ENCODE measurements at places on chromosomes 11 and 22.

- no peak for DNase-seq
These were observed 4.4 kb upstream of the MISFA start for GRCh38 chr11:18594999-18595749.

DNA sequence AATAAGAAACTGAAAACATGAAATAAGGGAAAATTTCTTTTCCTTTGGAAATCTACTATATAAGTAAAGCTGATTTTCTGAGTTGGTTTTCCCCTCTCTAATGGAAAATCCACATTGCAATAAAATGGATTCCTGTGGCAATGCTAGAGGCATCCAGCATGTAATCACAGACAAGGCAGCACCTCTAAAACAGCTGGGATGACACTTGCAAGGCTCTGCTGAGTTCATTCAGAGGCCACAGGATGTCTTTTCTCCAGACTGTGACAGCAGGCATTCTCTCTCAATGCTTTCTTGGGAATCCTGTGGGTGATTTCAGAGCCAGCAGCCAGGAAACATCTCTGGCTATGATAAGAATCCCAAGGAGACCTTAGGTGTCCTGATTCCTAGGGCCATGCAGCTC is 201.3 kb upstream of the BLID start:
- DNase-seq: no peak

GRCh38 chr22:48137640-48138039 is 1375.2 kb downstream of the TBC1D22A start:
- DNase-seq: no peak

GRCh38 chr11:57873196-57873911 is 111.8 kb downstream of the CTNND1 start:
- no peak for DNase-seq

DNA sequence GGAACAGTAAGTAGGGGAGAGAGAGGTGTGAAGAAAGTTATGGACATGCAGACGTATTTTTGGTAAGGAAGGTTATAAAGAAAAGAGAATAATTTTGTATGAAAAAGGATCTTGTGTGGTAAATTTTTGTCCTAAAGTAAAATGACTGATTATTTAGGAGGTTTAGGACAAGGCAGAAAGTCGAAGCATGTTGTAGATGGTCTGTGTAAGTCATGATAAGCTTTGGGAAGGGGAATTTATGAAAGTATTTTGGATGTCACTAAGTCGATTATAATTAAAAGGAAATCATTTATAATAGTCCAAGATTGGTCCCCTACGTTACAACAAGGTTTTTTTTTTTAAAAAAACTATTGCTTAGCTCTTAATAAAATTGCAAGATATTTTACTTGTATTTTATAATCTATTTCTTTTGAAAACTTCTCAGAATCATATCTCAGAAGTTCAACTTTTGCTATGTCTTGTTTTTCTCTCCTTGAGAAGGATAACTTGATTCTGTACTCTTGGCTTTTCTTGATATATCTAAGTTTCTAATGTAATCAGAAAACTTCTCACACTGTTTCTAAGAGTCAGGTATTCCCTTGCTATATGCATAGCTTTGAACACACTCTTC is 10.9 kb upstream of the CABP2 start:
- DNase-seq: no peak

DNA sequence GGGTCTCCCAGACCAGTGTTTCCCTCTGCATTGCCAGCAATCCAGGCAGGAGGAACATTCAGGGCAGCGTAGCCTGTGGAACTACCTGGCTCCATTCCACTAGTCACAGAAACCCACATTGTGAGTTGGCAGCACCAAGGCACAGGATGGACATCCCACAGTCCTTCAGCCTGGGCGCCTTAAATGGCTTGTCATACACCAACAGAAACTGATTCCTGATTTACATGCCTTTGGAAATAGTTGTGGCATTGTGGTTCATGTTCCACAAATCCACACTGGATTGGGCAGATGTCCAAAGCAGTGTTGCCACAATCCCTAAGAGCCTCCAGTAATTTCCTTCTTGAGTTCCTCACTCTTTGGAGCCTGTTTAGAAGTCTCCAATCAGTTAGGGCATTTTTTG is 225.6 kb downstream of the BLID start:
- no peak for DNase-seq

GRCh38 chr22:20469110-20469868 is 26.3 kb downstream of the KLHL22 start:
- DNase-seq: no peak

- DNase-seq: no peak
These were observed 9.7 kb upstream of the MALAT1 start for GRCh38 chr11:65489035-65489705.

All from stimulated activated CD8-positive, alpha-beta memory T cell treated with anti-CD3 and anti-CD28 coated beads, Interleukin-15, amount 100 ng/mL, for 48 hours (primary cell).